ENCODE measurements at places on chromosomes 11 and 22.

DNA sequence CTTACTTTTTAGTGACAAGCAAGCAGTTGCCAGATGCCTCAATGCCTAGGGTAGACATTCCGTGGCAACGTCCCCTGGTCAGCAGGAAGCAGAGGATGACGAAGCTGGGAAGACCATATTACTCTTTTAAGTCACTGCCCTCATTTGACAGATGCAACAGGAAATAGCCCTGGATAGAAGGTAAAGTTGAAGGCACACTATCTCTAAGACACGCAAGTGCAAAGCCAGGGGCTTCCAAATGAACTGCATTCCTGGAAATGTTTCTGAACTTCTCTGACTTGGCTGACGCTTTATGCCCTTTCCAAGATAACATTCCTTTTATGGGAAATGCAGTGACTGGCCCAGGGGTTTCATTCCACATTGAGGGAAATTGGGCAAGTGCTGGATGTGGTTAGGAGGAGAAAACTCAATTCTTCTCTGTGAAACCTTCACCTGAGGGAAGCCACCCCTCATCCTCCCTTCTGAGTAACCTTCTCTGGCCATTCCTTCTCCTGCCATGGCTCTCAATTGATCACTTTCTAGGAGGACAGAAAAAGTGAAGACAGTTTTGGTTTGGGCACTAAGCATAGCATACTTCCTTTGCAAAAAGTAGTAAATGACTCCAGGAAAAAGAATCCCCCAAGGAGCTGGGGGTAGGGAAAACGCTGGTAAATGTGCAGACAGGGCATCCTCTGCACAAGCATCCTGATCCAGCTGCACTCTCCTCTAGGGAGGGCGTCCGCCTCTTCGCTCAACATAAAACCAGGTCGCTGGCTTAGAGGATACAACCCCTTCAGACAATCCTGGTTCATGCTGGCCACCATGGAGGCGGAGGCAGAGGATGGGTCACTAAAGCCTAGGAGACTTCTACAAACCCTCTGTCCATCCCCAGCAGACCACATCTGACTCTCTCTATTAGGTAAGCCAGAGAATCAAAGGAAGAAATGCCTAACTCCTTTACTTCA, 14.5 kb downstream of the PCSK7 start:
- H3K4me3 ChIP-seq = no peak overlapping the region
- H3K36me3 ChIP-seq = peaks cover 63% of the 10 kb centered on the region
- H3K4me1 ChIP-seq = peaks cover 7% of the 10 kb centered on the region
- no peaks in the 10 kb centered on the region for H3K27me3 ChIP-seq
- no peak for DNase-seq
- H3K27ac ChIP-seq = peak overlapping the region; percentile 19

DNA sequence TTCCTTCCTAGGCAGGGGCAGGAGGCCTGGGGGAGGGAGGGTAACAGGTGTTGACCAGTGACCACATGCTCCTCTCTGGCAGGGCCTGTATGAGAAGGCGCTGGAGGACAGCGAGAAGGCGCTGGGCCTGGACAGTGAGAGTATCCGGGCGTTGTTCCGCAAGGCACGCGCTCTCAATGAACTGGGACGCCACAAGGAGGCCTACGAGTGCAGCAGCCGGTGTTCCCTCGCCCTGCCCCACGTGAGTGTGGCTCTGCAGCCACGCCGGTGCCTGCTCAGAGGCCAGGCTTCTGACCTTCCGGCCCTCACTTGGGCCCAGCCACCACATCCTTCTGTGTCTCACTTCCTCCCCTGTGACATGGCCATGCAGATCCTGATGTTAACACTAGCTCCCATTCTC, 25.8 kb downstream of the ZC3H7B start:
- no peak overlapping the region for H3K4me3 ChIP-seq
- no peak overlapping the region for H3K27ac ChIP-seq

- no peaks in the 10 kb centered on the region for H3K4me1 ChIP-seq
- no peak overlapping the region for H3K4me3 ChIP-seq
- no peak overlapping the region for H3K27ac ChIP-seq
- H3K27me3 ChIP-seq = no peaks in the 10 kb centered on the region
- H3K36me3 ChIP-seq = no peaks in the 10 kb centered on the region
Measured at GRCh38 chr11:15613251-15613650, 498.5 kb downstream of the INSC start.

GRCh38 chr11:68044898-68045351, 6.1 kb downstream of the TCIRG1 start:
- H3K27ac ChIP-seq = no peak overlapping the region
- H3K36me3 ChIP-seq = peaks cover 24% of the 10 kb centered on the region
- H3K4me1 ChIP-seq = peaks cover 6% of the 10 kb centered on the region
- no peaks in the 10 kb centered on the region for H3K27me3 ChIP-seq

DNA sequence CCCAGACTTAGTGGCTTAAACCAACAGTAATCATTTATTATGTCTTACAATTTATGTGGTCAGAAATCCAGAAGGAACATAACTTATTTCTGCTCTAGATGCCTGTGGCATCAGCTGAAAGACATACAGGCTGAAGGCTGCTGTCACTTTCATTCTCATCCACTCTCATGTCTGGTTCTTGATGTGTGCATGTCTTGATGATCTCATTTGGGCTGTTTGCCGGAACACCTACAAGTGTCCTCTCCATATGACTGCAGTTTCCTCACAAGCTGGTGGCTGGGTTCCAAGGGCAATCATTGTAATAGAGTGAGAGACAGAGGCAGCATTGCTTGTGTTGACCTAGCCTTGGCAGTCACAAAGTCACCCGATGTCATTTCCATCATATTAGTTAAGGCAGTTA, 1375.9 kb upstream of the RAG2 start:
- H3K4me1 ChIP-seq = no peaks in the 10 kb centered on the region
- no peak overlapping the region for H3K4me3 ChIP-seq
- H3K36me3 ChIP-seq = no peaks in the 10 kb centered on the region
- no peak overlapping the region for H3K27ac ChIP-seq

DNA sequence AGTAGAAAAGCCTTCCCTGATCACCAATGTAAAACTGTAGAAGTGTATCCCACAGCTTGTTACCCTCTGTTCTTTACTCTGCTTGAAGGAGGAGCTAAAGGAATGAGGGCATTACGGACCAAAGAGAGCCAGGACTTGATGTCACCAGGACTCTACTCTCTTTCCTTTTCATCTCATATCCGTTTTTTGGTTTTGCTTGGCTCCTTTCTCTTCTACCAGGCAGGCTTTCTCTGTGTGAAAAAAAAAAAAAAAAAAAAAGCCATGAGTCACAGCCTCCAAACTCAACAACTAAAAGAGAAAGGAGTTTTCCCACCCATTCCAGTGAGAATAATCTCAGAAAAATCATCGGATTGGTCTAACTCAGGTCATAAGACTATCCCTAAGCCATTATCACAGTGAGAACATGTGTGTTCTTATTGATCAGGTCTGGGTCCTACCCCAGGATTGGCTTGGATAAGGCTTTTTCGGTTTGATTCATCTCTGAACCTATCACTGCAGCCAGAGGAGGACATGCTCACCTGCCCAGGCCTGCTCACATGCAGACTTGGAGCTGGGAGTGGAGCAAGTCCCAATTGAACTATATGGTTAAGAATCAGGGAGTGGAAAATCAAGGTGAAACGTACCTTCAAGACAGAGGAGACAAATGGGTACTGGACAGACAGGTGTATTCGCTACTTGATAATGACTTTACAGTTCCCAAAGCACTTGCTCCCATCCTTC, 19.4 kb upstream of the LRRC55 start:
- no peak overlapping the region for H3K4me3 ChIP-seq
- H3K27ac ChIP-seq = no peak overlapping the region
- H3K36me3 ChIP-seq = no peaks in the 10 kb centered on the region
- H3K27me3 ChIP-seq = peaks cover 9% of the 10 kb centered on the region
- no peak for DNase-seq

DNA sequence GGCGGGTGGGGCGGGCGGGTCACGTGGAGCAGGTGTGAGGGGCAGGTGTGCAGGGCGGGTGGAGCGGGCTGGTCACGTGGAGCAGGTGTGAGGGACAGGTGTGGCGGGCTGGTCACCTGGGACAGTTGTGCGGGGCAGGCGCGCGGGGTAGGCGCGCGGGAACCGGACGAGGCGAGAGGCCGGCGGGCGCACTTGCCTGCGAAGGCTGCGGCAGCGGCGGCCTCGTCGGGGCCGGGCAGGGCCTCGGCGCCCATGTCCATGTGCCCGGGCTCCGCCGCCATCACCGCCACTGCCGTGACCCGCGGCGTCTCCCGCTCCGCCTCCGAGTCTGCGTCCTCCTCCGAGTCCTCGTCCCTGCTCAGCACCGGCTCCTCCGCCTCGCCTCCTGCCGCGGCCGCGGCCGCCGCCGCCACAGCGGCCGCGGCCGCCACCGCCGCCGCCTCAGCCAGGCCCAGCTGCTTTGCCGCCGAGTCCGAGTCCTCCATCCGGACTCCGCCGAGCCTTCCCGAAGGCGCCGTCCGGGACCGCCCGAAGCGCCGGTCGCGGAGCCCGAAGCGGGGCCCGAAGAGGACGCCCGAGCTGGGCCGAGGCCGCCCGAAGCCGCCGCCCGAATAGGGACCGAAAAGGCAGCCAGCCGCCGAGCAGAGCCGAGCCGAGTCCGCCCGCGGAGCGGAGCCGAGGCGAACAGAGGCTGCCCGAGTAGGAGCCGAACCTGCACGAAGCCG, at the start of gene DEAF1:
TSS of gene DEAF1 (minus strand) at position 660 of the 725 bp plus-strand sequence. CDS start at position 485, 175 bp downstream.
- peak within 1 kb of the TSS; percentile 94 for H3K27ac ChIP-seq
- no peaks in the 10 kb centered on the region for H3K27me3 ChIP-seq
- H3K4me1 ChIP-seq = peaks cover 45% of the 10 kb centered on the region
- peak within 1 kb of the TSS; percentile 90 for H3K4me3 ChIP-seq
- peak; percentile 100 for DNase-seq

GRCh38 chr22:43464809-43465208, 53.0 kb downstream of the MPPED1 start:
- no peaks in the 10 kb centered on the region for H3K4me1 ChIP-seq
- no peak overlapping the region for H3K4me3 ChIP-seq
- H3K27me3 ChIP-seq = peaks cover 2% of the 10 kb centered on the region
- no peak for DNase-seq
- H3K27ac ChIP-seq = no peak overlapping the region

DNA sequence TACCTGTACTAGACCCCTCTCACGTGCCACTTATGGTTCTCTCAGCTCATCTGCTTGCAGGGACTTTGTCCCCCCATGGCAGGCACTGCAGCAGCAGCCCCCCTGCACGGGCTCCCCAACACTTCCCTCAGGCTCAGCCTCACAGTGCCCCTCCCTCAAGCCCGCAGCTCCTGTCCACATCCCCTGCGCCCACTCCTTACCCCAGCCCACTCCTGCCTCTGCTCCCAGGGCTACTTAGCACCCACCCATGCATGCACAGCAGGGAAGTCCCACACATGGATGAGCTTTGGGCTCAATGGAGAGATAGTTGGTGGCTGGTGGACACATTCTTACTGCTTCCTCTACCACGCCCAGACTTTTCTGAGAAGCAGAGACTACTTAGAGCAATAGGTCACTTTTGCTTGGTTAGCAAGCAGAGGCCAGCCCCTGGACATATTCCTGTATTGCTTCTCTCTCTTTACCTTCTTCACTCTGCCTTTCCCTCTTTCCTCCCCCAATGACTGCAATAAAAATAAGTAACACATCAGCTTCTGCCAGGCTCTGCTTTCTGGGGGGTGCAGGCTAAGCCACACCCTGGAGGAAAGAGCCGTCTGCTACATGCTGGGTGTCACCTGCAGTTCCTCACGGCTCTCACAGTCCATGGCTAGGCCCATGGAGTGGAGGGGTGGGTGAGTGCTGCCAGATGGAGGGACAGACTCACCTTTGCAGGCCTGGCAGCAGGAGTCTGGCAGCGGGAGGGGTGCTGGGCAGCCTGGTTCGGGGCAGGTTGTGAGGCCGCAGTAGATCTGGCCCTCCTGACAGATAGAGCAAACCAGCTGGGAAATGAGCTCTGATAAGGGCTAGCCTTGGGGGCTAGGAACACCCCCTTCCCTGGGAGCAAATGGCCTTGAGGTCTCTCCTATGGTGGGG, 23.4 kb downstream of the CHRDL2 start:
- no peak for DNase-seq
- no peak overlapping the region for H3K4me3 ChIP-seq
- H3K36me3 ChIP-seq = no peaks in the 10 kb centered on the region
- no peaks in the 10 kb centered on the region for H3K4me1 ChIP-seq
- no peak overlapping the region for H3K27ac ChIP-seq
- H3K27me3 ChIP-seq = no peaks in the 10 kb centered on the region

DNA sequence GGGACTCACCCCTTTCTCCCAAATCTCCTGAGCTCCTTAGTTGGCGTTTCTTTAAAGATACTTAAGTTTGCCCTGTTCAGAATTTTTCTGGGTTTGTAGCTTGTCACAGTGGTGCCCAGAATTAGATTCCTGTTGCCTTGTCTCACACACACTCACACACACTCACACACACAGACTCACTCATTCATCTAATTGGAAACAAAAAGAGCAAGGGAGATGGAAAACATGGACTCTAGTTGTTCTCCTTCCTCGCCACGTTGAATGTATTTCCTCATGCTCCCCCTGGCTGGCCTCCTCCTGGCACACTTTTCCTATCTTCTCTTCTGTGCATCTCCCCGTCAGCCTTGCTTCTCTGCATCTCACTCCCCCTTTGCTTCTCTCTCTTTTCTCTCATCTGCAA, 752.3 kb downstream of the NTM start:
- DNase-seq = no peak
- no peak overlapping the region for H3K4me3 ChIP-seq
- H3K36me3 ChIP-seq = no peaks in the 10 kb centered on the region
- H3K4me1 ChIP-seq = no peaks in the 10 kb centered on the region
- H3K27me3 ChIP-seq = no peaks in the 10 kb centered on the region

GRCh38 chr11:100849009-100849900, 162.2 kb downstream of the ARHGAP42 start:
- H3K36me3 ChIP-seq = no peaks in the 10 kb centered on the region
- H3K4me3 ChIP-seq = no peak overlapping the region
- H3K27ac ChIP-seq = no peak overlapping the region
- H3K4me1 ChIP-seq = no peaks in the 10 kb centered on the region
- H3K27me3 ChIP-seq = no peaks in the 10 kb centered on the region

GRCh38 chr11:132312161-132312560, 941.7 kb downstream of the NTM start:
- H3K36me3 ChIP-seq = no peaks in the 10 kb centered on the region
- H3K4me1 ChIP-seq = no peaks in the 10 kb centered on the region
- H3K4me3 ChIP-seq = no peak overlapping the region
- no peak overlapping the region for H3K27ac ChIP-seq
- H3K27me3 ChIP-seq = no peaks in the 10 kb centered on the region
- DNase-seq = no peak
